Activated naive CD8-positive, alpha-beta T cell treated with anti-CD3 and anti-CD28 coated beads for 36 hours (primary cell): ENCODE measurements at places on chromosomes 3 and 15. TPM values are rescaled to one million over a fixed set of nuclear protein-coding genes. Genes with fewer than 3 reads are reported as not detected.

MAPKBP1 gene
- 14.2 TPM for total RNA-seq

AGTR1 gene
- not detected for total RNA-seq

DNA sequence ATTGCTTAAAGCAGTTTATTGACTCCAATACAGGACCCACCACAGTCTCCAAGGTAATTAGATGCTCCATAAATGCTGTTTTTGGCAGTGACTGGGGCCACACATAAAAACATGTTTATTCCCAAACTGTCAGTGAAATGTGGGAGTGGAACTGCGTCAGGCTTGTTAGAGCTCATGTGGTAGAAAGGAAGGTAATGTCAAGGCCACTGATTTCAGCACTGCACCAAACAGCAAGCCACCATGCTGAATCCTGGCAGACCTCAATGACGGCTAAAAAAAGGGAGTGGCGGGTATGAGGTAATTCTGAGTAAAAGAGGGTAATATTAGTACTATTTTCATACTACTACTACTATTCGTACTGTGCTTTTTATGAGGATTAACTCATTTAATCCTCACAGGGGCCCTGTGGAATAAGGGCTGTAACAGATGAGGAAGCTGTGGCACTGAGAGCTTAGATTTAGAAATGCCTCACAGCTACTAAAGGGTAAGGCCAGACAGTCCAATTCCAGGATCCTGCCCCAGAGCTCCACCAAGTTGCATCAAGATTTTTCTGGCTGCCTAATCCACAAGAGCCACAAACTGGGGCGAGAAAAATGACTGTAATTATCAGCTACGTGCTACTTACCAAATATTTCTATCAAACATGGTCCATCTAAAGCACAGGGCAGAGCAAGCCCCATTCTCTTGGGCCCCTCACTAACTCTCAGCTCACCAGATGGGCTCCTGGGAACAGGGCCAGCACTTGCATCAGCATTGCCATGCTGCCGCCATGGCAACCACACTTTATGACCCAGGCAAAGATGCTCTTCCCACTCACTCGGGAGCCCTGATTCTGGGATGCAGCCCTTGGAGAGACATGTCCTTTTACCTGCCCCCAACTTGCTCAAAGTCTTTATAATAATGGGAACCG is 83.6 kb upstream of the SPATA12 start:
- no peak for DNase-seq

DNA sequence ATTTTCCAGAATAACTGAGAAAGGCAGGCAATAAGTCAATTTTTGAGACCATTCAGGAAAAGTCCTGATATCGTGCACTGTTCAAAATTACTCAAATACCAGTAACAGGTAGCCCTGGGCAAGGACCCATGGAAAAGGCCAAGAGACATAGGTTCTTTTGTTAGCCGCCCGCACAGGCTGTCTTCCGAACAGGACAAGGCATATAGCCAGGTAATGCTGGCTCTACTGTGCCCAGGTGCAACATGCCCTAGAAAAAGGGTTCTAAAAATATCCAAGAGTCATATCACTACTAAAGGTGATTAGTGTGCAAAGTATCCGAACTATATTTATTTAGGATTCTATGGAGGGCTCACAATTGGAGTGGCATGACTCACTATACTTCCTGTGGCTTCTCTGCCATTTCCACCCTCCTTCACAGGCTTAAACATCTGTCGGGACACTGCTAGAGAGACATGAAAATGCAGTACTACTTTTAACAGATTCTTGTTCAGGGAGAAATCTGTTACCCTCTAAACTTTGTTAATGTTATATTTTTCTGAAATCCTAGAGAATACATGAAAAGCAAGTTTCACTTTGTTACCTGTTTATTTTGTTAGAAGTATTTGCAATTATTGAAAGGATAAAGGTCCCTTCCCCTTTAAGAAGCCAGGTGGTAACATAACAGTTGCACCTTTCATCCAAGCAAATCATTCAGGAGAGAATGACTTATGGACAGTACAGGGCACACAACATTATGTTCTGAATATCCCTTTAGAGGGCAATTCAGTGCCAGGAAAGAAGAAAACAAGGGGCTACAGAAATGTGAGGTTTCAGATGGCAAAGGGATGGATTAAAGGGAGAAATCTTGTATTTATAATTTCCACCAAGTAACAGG is 293.3 kb upstream of the THBS1 start:
- no peak for DNase-seq
